ENCODE measurements at places on chromosomes 5 and 9. TPM values are rescaled to one million over a fixed set of nuclear protein-coding genes. Genes with fewer than 3 reads are reported as not detected.

DNA sequence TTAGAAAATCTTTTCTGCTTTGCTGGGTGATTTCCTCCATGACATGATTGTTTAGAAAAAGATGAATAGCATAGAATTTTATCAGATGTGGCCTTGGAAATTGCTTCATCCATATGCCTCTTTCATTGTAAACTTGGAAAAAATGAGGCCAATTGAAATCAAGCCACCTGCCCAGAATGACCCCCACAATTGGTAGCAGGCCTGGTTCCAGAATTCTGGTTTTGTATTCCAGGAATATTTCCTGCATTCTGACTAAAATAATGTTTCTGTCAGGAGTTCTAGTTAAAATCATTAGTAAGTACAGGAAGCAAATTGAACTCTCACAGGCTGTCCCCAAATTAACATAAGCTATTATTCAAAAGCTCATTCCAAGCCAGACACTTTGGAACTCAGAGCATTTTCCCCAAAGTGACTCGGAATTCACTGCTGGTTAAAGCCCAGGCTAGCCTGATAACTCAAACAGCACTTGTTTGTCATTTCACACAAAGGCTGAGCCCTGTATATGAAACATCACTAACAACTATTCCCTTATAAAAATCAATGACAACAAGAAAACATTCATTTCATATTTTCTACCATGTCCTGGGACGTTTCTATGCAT, 75.1 kb upstream of the ADCY2 start:
- peak; percentile 27 for DNase-seq

- DNase-seq: no peak
Measured at GRCh38 chr9:26357803-26358344, 534.7 kb downstream of the CAAP1 start.

DNA sequence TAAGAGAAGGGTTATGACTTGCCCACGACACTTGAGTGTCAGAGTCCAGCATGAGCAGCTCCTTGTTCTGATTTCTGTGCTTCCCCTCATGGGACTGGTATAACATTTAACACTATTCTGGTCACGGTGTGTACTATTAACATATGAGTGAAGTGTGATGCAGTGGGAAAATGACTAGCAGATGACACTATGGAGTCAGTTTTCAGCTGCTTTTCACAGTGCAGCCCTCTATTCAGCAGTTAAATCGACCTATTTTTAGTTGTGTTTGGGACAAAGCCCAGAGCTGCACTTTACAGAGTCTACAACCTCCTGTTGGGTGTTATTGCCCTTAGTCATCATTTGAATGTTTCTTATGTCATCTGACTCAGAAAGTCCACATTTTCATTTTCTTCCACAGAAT, 59.1 kb downstream of the CHSY3 start:
- peak; percentile 71 for DNase-seq

Gene CCDC192
- not detected for total RNA-seq

- no peak for DNase-seq
Measured at GRCh38 chr9:107176436-107177151, 106.5 kb upstream of the RAD23B start.

DNA sequence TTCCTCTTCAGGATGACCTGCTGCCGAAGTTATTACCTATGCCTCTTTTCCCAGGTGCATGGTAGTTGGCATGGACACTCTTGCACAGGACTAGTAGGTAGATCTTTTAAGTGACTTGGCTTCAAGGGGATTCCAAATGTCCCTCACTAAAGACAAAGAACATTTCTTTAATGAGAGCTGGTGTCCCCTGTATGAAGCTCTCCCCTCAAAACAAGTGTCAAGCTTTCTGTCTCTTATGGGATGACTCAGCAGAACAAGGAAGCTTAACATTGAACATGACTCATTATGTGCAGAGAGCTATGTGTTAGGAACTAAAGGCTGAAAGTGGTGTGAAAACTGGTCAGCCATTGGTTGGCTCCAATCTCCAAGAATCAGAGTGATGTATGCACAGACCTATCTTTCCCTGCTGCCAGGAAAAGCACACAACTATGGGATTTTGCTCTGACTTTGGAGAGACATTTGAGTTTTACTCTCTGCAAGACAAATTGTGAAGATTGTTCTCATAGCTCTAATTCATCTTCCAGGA, 120.5 kb downstream of the PRDM6 start:
- peak; percentile 88 for DNase-seq

DNA sequence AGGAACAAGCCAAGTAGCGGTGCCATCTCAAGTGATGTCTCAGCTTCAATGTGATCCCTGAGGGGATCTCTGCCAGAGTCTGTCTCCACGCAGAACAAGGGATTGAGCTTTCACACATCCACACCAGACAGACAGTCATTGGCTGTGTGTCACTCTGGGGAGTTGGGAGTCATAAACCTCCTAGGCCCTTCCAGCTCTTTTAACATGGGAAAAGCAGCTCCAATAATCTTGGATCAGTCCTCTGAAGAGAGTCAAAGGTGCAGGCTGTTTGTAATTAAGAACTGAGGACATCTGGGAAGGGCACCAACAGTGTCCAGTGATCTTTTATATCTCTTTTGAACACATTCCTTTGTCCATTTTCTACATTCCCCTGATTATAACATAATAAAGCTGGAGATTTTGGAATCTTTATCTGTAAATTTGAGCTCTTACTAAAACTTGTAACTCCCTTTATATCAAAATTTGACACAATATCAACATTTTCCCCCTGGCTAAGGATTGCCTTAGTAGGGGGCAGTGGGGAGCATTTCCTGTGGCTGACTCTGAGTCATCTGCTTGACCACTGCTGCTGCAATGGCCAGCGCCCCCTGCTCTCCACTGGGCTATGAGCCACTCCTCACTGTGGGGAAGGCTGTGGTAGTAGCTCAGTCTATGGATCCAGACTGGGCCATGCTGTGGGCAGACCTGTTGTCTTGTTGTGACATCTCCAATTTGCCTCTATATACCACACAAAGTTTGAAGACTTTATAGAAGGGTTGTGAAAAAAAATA, 284.4 kb downstream of the OSTF1 start:
- no peak for DNase-seq

Gene NIPAL4
- 1.5 TPM for total RNA-seq

- DNase-seq: no peak
Measured at GRCh38 chr9:117030254-117030768, 343.2 kb downstream of the TRIM32 start.

DNA sequence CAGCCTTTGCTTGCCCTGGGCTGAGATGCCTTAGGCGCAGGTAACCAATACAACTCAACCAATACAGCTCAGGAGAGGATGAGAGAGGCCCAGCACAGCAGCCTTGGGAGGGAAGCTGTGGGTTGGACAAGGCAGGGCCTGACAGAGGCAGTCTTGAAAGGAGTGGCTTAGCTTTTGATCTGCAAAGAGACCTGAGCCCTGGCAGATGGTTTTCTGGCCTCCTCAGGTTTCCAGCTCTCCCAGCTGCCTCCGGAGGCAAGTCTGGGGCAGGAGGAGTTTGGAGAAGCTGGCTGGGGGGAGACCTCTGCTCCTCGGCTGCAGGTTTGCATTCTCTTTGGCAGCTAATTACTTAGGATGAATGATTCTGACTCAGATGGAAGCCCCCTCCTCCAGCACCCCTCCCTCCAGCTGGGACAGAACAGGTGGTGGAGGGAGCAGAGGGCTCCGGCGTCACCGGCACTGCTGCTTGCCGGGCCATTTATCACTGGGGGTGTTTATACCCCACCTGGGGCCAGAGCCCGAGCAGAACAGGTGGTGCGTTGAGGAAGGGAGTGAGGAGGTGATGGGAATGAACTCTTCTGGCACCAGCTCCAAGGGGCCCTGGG, 50.8 kb downstream of the TSPAN17 start:
- no peak for DNase-seq

- no peak for DNase-seq
Measured at GRCh38 chr5:138755084-138755748, 2.0 kb downstream of the CTNNA1 start.

- DNase-seq: no peak
Measured at GRCh38 chr9:14529629-14530028, 163.6 kb downstream of the ZDHHC21 start.

Gene WNK2
- not detected for total RNA-seq

GRCh38 chr5:58240322-58240721, 219.6 kb downstream of the PLK2 start:
- peak; percentile 78 for DNase-seq

DNA sequence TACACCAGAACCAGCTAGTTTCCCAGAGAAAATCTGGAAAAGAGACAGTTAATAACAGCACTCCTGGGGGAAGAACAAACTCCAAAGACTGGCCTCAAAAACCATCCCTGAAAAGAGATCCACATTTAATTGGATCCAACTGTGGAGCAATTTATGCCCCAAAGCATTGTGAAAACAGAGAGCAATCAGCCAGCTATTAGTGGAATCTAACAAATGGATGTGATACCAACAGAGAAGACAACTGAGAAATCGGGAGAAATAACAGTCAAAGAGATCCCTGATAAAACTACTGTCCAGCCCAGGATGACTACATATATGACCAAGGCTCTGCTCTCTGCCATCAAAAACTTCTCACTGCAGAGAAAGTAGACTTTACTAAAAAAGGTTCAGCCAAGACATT, 40.5 kb upstream of the TRIO start:
- DNase-seq: no peak

GRCh38 chr9:99093492-99093791, 11.5 kb upstream of the TGFBR1 start:
- no peak for DNase-seq

- DNase-seq: no peak
Measured at GRCh38 chr9:107612136-107612535, 122.6 kb upstream of the KLF4 start.

DNA sequence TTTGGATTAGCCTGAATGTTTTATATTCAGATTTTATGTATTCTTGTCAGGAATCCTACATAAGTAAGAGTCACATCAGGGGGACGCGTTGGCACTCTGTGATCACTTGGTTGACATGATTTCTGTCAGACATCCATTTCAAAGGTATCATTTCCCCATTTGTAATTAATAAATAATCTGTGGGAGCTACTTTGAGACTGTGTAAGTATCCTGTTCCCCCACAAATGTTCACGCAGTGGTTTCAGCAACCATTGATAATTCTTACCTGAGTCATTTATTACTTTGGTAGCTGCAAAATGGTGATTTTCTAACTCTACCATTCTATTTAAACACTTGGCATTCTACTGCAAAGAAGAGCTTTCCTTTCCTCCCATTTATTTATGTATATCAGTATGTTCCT, 56.9 kb upstream of the TBC1D2 start:
- DNase-seq: no peak

DNA sequence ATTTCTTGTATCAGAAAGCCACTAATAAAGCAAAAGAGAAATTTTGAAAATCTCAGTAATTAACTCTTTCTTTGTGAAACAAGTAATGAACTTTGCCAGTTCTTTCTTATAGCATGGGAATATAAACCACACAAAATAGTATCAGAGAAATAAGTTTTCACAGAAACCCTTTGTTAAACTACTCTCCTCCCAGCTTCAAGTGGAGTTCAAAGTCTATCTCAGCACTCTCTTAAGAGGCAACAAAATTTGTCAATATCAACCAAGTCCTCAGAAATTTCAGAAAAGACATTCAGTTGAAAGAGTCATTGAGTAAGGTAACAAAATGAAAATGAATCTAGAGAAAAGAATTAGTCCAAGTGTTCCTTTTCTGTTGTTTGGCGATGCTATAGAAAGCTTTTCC, 89.3 kb downstream of the NTRK2 start:
- no peak for DNase-seq

Gene BTNL3
- total RNA-seq: not detected

- no peak for DNase-seq
Measured at GRCh38 chr9:32431940-32432555, 47.6 kb downstream of the ACO1 start.

- DNase-seq: peak; percentile 23
Measured at GRCh38 chr5:66864240-66864884, 268.2 kb downstream of the MAST4 start.

All from A172 (cell line).